ENCODE measurements at places on chromosomes 13 and 19.
A peak's percentile ranks its signal among the peaks of the same experiment; 100 is the strongest.

GRCh38 chr13:55439450-55439849 is 1701.3 kb upstream of the PRR20A start:
- DNase-seq: no peak

DNA sequence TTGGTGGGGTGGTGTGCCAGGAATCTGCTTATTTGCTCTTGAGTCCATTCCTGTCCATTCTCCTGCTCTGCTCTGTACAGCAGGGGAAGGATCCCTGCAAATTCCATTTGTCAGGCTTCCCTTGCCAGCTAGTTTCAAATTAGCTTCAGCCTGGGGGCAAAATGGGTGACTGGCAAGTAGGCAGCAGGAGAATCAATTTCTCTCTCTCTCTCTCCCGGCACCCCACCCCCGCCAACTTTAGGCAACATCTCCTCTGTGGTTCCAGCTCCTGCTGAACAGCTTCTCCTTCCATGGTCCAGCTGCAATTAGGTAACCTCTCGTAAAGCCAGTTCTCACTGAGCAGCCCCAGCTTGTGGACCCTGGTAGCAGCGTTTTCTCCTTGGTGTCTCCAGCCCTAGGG is 6.7 kb upstream of the MYCBP2 start:
- no peak for DNase-seq

- no peak for DNase-seq
Observed at GRCh38 chr13:32330441-32330840, 15.1 kb downstream of the BRCA2 start.

DNA sequence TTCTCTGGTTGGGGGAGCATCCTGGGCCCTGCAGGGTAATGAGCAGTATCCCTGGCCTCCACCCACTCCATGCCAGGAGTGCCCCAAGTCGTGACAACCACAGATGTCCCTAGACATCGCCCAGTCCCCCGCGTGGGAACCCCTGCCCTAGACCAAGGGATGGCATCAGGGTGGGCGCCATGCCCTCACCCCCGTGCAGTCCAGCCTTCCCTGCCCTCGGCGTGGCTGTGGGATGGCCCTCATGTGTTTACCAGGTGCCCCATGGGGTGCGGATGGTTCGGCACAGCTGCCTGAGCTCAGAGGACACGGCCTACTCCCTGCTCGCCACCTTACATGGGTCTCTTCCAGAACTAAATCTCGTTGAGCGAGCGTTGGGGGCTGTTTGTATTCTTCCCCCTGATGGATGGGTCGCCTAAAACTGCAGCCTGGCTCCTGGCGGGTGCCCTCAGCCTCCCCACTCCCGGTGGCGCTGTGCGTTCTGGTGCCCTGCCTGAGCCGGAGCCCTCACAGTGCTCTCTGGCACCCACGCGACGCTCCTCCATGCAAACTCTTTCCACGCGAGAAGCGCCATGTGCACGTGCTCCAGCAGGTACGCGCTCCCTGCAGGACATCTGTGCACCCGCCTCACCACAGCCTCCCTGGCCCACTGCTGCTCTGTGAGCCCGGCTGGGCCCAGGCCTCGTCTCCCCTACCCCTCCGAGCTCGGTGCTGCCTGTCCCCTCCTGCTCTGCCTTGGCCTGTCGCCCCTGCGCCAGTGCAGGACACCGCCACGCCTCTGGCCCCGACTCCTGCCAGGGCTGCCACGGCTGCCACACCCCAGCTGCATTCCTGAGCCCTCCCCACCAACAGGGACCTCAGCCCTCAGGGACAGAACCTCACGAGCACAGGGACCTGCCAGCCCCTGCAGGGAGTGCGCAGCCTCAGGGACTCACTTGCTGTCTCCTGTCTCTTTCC is 145.0 kb downstream of the KDM4B start:
- DNase-seq: no peak

GRCh38 chr19:3669082-3669946 is 31.0 kb downstream of the PIP5K1C start:
- DNase-seq: no peak

- no peak for DNase-seq
Observed at GRCh38 chr13:76852986-76853385, 33.2 kb downstream of the KCTD12 start.

DNA sequence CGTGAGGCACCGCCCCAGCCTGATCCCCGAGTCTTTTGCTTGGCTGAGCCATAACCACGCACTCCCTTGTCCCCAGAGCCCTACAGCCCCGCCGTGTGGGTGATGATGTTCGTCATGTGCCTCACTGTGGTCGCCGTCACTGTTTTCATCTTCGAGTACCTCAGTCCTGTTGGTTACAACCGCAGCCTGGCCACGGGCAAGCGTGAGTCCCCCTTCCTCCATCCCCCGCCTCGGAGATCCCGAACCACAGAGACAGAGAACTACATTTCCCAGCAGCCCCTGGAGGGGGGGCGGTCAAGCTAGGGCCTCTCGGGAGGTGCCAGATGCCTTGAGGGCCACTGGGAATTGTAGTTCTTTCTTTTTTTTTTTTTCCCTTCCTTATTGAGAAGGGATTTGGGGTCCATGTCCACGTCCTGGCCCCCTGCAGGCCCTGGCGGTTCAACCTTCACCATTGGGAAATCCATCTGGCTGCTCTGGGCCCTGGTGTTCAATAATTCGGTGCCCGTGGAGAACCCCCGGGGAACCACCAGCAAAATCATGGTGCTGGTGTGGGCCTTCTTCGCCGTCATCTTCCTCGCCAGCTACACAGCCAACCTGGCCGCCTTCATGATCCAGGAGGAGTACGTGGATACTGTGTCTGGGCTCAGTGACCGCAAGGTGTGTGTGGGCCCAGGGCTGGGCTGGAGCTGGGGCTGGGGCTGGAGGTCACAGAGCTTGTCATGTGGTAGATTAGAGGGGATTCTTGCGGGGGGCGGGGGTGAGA is 25.9 kb downstream of the GRIN2D start:
- DNase-seq: no peak

GRCh38 chr19:57191141-57192076 is at the start of gene ZNF264:
TSS of gene ZNF264 (plus strand) at chr19:57191500. CDS start at chr19:57191914, 414 bp downstream.
- peak; percentile 83 for DNase-seq

- DNase-seq: no peak
Observed at GRCh38 chr19:290372-291005, 714 bp downstream of the PLPP2 start.

- peak; percentile 88 for DNase-seq
Observed at GRCh38 chr13:80341756-80342370, 937 bp upstream of the SPRY2 start.

DNA sequence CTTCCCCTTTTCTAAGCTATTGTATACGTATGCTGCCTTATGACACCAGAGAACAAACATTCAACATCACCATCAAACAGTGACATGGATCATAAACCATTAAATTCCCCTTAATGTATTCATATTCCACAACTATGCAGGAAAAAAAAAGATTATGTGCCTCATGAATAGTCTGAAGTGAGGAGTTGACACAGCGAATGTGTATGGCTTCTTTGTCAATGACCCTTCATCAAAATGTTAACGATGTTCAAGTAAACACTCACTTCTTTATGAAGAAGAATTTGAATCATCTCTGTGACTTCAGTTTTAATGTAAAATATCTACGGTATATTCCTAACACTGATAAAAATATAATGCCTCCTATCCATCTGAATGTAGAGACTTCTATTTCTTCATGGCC is 44.6 kb downstream of the SMAD9 start:
- DNase-seq: no peak

All from vagina (tissue), 2 donors.